Heart right ventricle (tissue), 16 donors: ENCODE measurements at places on chromosomes 1 and 21. TPM values are rescaled to one million over a fixed set of nuclear protein-coding genes. Genes with fewer than 3 reads are reported as not detected.

OR10T2 gene
- not detected for total RNA-seq

LIPI gene
- total RNA-seq, result not detected

DCDC2B gene
- not detected for total RNA-seq

RCSD1 gene
- total RNA-seq, result 47.0 TPM

ADORA1 gene
- total RNA-seq, result 5.1 TPM

LDLRAD1 gene
- total RNA-seq, result not detected

GRCh38 chr1:109786112-109786480 is 22.4 kb upstream of the EPS8L3 start:
- no peaks in the 10 kb centered on the region for H3K27me3 ChIP-seq
- peaks cover 30% of the 10 kb centered on the region for H3K4me1 ChIP-seq

- no peaks in the 10 kb centered on the region for H3K36me3 ChIP-seq
- H3K4me1 ChIP-seq, result no peaks in the 10 kb centered on the region
- H3K27me3 ChIP-seq, result no peaks in the 10 kb centered on the region
- H3K4me3 ChIP-seq, result no peak overlapping the region
Measured at GRCh38 chr1:177024623-177025022, 139.9 kb downstream of the ASTN1 start.

DNA sequence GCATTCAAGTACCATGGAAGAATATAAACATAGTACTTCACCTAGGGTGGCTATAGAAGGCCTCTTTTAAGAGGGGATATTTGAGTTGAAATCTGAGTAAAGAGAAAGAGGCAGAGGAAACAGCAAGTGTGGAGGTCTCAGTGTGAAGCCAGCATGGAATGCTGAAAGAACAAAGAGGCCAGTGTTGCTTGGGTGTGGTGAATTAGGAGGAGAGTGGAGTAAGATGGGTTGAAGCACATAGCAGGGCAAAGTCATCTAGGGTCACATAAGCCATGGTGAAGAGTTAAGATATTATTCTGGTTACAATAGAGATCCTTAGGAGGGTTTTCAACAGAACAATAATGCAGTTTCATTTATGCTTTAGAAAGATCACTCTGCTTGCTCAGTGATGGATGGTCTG is 37.5 kb downstream of the C1orf141 start:
- H3K27ac ChIP-seq, result no peak overlapping the region
- H3K4me3 ChIP-seq, result no peak overlapping the region
- peaks cover 7% of the 10 kb centered on the region for H3K27me3 ChIP-seq
- no peak for DNase-seq

DNA sequence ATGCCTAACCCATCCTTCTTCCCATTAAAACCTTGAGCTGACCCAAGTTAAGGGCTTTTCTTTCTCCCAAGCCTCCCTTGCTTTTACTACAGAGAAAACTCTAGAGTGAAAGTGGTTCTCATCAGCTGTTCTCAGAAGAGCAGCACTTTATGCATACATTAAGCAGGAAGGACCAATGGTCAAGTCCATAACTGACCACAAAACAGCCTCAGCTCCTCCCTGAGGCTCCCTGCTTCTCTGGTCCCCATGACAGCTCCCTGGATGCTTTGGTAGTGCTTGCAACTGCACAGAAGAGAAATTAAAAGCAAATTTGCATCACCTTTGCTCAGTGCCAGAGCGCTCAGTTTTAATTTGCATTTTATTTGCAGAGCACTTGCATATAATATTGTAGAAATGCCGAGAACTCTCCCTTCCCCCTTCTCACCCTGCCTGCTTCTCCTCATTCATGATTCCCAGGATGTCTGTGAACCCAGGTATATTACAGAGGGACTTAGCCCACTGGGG is 56.1 kb downstream of the LMX1A start:
- H3K4me3 ChIP-seq, result no peak overlapping the region
- H3K27me3 ChIP-seq, result peaks cover 40% of the 10 kb centered on the region
- H3K27ac ChIP-seq, result no peak overlapping the region
- H3K4me1 ChIP-seq, result no peaks in the 10 kb centered on the region

DNA sequence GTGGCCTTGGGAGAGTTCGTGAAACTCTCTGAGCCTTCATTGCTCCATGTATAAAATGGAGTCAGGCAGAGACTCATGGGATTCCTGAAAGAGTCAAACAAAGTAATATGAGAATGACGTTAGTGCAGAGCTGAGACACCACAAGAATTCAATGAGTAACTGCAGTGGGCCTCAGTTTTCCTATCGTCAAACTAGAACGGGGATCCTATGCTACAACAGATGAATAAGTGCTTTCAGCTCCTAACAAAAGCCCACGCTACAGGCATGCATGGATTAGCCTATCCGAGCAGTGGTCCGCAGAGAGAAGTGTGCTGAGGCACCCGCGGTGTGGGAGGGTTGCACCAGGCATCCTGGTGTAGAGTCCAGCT is 124.7 kb downstream of the SYF2 start:
- no peaks in the 10 kb centered on the region for H3K36me3 ChIP-seq
- DNase-seq, result no peak
- H3K27me3 ChIP-seq, result peaks cover 21% of the 10 kb centered on the region
- no peak overlapping the region for H3K4me3 ChIP-seq

DNA sequence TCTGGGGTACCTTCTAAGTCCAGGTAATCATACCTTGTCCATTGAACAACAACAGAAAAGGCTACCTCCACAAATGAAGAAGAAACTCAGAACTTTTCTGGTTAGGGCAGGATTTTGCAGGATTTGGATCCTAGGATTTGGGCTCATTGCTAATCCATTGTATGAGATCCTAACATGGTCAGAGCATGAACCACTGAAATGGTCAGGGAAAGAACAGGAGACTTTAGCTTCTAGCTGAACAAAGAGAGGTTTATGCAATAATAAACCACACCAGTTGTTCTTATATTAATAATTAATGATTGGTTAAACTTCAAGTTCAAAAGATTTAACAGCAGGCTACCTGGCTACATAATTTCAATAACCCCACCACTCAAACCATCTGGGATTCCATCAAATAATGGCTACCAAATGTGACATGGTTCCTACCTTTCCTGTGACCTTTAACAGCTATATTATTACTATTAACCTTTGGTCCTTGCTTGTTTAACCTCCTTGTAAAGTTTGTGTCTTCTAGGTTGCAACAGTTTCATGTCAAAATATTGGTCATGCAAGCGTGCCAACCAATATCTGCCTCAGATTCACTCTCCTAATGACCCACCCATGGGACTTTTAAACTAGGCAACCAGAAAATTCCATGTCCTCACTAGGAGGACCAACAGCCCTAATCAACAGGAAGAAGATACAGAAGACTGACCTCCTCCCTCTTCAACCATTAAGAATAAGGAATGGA is 60.6 kb upstream of the USH2A start:
- H3K36me3 ChIP-seq, result no peaks in the 10 kb centered on the region
- H3K27ac ChIP-seq, result no peak overlapping the region
- no peaks in the 10 kb centered on the region for H3K4me1 ChIP-seq

DNA sequence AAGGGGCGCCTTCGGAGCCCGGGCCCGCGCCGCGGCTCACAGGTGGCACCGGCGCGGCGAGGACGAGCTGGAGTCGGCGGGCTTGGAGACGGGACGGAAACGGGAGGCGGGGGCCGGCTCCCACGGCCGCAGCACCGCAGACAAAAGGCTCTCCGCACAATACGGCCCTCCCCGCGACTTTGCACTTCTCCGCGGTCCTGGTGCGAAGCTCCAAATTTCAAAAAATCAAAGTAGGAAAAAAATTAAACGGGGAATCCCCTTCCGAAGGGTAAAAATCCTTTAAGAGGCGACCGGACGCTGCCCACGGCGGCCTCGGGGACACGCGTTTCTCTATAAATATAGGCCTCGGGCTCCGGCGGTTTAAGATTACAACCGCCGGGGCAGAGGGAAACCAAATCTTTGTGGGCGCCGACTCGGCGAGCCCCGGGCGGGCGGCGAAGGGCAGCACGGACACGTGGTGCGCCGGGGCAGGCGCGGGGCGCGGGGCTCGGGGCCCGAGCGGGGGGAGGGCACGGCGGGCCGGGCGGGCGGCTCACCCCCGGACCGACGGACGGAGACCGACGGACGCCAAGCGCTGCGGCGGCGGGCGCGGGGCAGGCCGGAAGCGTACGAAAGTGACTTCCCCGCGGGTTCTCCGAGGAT is 453 bp downstream of the PABPC4 start:
- peak overlapping the region; percentile 63 for H3K27ac ChIP-seq
- peak overlapping the region; percentile 94 for H3K4me3 ChIP-seq
- no peaks in the 10 kb centered on the region for H3K27me3 ChIP-seq
- peaks cover 42% of the 10 kb centered on the region for H3K4me1 ChIP-seq

DNA sequence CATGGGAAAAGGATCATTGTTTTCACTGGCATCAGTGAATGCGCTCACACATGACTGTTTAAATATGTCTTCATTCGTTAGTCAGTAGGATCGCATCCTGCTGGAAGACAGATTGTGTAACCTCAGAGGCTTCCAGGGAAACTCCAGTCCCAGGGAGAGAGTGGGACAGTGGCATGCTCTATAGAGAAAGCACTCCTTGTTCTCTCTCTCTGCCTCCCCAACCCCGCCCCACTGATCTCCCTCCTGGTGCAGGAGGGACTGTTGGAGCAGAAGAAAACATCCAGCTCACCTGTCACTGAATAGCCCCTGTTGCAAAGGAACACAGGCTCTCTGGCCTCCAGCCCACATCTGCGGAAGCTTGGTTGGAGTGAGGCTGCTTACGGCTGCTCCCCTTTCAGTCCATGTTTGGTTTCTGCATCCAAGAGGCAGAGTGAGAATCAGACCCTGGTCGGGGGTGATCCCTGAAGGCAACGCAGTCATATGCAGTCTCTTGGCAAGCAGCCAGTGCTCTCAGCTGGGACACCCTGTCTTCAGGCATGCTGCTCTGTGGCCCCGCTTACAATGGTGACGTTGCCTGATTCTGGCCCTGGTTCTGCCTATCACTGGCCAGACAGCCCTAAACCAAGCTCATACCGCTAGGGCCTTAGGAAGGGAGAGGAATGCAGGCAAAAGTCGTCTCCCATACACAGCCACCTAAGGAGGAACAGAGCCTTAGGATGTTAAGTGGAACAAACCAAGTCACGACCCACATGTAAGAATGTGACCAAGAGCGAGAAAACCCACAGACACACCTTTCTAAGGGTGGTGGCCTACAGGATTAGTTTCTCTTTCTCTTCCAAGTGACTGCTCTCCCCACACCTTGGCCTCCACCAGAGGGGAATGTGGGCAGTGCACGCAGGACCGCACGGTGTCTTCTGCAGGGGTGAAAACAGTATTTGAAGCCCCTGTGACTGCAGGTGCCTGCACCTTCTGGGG is 39.7 kb downstream of the BACE2 start:
- no peaks in the 10 kb centered on the region for H3K27me3 ChIP-seq
- no peaks in the 10 kb centered on the region for H3K4me1 ChIP-seq
- H3K4me3 ChIP-seq, result no peak overlapping the region

DNA sequence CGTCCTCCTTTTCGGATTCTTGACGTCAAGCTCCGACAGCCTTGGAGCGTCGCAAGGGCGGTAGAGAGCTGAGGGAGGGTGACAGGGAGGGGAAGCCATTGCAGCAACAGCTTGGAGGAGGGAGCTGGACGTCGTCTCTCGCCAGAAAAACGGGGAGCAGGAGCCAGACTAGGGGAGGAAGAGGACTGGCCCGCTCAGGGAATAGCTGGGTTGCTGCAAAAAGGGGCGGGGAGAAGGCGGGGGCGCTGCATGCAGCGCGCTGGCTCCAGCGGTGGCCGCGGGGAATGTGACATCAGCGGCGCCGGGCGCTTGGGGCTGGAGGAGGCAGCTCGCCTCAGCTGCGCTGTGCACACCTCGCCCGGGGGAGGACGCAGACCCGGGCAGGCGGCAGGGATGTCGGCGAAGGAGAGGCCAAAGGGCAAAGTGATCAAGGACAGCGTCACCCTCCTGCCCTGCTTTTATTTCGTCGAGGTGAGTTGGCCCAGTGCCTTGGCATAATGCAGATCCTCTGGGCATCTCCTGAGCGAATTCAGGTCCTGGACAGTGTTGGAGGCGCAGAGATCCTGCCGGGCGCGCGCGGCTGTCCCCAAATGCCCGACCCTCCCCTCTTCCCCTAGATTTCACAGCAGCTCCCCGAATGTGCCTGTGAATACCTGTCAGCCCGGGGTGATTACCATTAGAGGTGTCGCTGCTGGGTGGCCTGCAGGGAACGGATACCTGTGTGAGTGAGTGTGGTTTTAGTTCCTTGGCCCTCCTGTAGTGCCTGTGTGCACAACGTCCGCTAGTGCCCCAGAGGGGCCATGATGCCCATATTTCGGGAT is at the start of gene PLPPR4:
Gene PLPPR4 (plus strand): TSS at position 292 of the 821 bp plus-strand sequence. CDS start 102 bp downstream, at position 394.
- peaks cover 23% of the 10 kb centered on the region for H3K27me3 ChIP-seq
- peak within 1 kb of the TSS; percentile 26 for H3K4me3 ChIP-seq
- no peaks in the 10 kb centered on the region for H3K36me3 ChIP-seq
- H3K4me1 ChIP-seq, result peaks cover 6% of the 10 kb centered on the region
- no peak within 1 kb of the TSS for H3K27ac ChIP-seq

DNA sequence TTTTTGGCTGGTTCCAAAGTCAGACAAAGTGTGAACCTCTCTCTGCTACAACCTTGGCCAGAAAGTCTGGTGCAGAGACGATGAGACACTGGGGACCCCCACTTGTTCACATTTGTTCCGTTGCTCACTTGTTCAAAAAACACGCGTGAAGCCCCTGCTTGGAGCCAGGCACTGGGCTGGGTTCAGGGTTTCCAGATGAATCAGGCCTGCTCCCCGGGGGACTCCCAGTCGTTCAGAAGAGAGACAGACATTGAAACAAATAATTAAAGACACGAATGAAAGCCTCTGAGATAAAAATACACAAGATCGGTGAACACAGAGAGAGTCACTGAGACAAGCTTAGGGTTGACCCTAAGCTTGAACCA is 101.5 kb upstream of the RUNX3 start:
- H3K27ac ChIP-seq, result no peak overlapping the region
- H3K27me3 ChIP-seq, result no peaks in the 10 kb centered on the region
- H3K4me3 ChIP-seq, result no peak overlapping the region
- no peak for DNase-seq

GRCh38 chr1:207825719-207826556 is 74.1 kb downstream of the CD46 start:
- H3K4me1 ChIP-seq, result peaks cover 81% of the 10 kb centered on the region
- H3K27ac ChIP-seq, result peak overlapping the region; percentile 95
- H3K27me3 ChIP-seq, result no peaks in the 10 kb centered on the region

GRCh38 chr21:41235201-41235600 is 67.2 kb downstream of the BACE2 start:
- H3K27ac ChIP-seq, result no peak overlapping the region
- no peaks in the 10 kb centered on the region for H3K27me3 ChIP-seq
- H3K4me3 ChIP-seq, result no peak overlapping the region
- peaks cover 13% of the 10 kb centered on the region for H3K36me3 ChIP-seq

DNA sequence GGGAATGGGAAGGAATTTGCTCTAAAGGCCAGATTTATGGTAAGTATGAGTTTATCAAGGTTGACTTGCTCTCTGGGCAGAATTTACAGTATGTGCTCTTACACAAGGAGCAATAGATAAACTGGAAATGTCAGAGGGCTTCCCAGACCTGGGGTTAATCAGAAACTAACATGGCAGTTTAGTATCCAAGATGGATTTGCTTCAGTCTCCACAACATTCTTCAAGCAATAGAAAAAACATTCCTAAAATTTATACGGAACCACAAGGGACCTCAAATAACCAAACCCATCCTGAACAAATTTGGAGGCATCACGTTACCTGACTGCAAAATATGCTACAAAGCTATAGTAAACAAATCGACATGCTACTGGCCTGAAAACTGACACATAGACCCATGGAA is 606.7 kb upstream of the CHRM3 start:
- no peak overlapping the region for H3K27ac ChIP-seq
- no peak overlapping the region for H3K4me3 ChIP-seq
- H3K27me3 ChIP-seq, result no peaks in the 10 kb centered on the region
- no peak for DNase-seq
